Chondrocyte (in vitro differentiated cells): ENCODE measurements at places on chromosomes 2 and 18. TPM values are rescaled to one million over a fixed set of nuclear protein-coding genes. Genes with fewer than 3 reads are reported as not detected.
A peak's percentile ranks its signal among the peaks of the same experiment; 100 is the strongest.

GRCh38 chr2:175234650-175235049, 53.1 kb upstream of the ATP5MC3 start:
- peaks cover 2% of the 10 kb centered on the region for H3K36me3 ChIP-seq
- no peak overlapping the region for H3K4me3 ChIP-seq
- no peak overlapping the region for H3K27ac ChIP-seq
- peaks cover 3% of the 10 kb centered on the region for H3K4me1 ChIP-seq

DNA sequence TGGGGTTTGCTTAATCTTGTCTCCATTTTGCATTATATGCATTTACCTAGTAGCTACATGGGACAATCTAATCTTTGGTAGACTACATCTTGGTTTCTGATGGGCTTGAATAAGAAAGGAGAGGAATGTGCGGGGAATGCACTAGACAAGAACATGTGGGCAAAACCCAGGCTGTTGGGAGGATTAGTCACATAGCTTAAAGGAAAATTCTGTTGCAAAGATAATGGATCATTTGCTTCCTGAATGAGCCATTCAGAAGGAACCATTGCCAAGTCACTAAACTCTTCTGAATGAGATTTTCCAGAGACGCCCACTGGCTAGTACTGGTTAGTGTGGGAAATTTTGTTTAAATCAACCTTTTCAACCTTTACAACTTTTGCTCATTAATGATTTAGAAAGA, 84.8 kb downstream of the OSBPL6 start:
- H3K36me3 ChIP-seq: no peaks in the 10 kb centered on the region
- H3K4me1 ChIP-seq: peaks cover 32% of the 10 kb centered on the region

DNA sequence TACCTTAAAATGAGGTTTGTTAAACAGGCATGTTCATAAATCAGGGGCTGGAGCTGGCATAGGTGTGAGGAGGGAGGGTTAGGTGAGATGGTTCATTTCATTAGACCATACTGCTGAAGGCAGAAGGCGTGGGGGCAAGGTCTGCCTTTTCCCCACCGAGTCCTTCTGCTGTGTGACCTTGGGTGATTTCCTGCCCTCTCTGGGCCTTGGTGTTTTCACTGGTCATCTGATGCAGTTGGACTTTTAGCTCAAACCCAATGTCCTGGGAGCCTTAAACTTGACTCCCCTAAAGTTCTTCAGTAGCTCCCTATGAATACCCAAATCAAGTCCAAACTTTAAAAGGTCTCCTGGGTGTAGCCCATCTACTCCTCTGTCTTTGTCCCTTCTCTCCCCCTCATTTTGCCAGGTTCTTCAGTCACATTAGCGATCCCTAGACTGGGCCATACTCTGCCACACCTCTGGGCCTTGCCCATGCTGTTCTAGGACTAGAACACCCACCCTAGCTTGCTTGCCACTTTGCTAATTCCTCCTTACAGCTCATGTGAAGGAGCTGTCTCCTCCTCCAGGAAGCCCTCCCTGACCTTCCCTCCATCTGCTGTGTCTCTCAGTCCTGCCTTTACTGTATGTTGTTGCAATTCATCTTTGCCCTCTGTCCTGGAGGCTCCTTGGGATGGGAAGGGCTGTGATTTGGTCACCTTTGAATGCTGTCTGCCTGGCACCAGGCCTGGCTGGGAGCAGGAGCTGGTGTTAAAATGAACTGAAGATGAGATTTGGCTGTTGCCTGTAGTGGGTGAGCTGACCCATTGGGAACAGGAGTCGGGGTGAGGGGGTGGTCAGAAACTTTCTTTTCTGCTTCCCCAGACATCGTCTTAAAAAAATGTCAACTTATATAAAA, 85.4 kb upstream of the HS6ST1 start:
- H3K4me1 ChIP-seq: peaks cover 13% of the 10 kb centered on the region
- no peak overlapping the region for H3K4me3 ChIP-seq
- no peaks in the 10 kb centered on the region for H3K36me3 ChIP-seq
- DNase-seq: no peak

GRCh38 chr18:28041366-28041765, 135.6 kb downstream of the CDH2 start:
- H3K36me3 ChIP-seq: peaks cover 1% of the 10 kb centered on the region
- H3K4me3 ChIP-seq: no peak overlapping the region
- peak overlapping the region; percentile 87 for H3K27ac ChIP-seq

DNA sequence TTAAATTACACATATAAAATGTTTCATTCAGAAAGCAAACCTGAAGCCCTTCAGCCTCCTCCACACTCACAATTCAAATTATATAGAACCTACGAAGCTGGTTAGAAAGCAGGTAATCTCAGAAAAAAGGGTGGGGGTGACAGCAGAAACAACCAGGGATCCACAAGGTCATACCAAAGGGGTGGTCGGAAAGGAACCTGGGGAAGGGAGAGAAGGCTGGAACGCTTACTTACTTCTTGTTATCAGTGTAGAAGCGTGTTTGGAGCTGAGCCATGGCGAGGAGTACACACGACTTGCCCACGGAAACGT, 316 bp downstream of the WDR12 start:
- H3K27me3 ChIP-seq: no peaks in the 10 kb centered on the region
- H3K4me1 ChIP-seq: peaks cover 24% of the 10 kb centered on the region
- H3K36me3 ChIP-seq: no peaks in the 10 kb centered on the region

DNA sequence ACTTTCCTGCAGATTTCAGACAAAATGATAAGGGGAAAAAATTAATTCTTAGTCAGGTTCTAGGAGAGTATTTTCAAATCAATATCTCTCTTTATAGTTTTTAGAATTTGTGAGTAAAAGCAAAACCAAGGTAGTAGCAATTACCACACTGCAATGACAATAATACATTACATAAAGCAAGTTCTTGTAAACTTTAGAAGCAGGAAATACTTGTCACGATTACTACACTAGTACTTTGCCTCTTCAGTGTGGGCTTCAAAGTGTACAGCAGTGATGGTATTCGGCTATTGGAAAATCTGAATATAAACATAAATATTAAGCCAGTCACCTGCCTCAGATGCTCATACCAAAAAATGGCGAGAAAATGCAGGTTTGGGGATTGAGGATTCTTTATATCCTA, 81.0 kb downstream of the ALPK2 start:
- H3K27ac ChIP-seq: no peak overlapping the region
- peaks cover 5% of the 10 kb centered on the region for H3K36me3 ChIP-seq
- peaks cover 61% of the 10 kb centered on the region for H3K4me1 ChIP-seq
- no peaks in the 10 kb centered on the region for H3K27me3 ChIP-seq
- DNase-seq: no peak

DNA sequence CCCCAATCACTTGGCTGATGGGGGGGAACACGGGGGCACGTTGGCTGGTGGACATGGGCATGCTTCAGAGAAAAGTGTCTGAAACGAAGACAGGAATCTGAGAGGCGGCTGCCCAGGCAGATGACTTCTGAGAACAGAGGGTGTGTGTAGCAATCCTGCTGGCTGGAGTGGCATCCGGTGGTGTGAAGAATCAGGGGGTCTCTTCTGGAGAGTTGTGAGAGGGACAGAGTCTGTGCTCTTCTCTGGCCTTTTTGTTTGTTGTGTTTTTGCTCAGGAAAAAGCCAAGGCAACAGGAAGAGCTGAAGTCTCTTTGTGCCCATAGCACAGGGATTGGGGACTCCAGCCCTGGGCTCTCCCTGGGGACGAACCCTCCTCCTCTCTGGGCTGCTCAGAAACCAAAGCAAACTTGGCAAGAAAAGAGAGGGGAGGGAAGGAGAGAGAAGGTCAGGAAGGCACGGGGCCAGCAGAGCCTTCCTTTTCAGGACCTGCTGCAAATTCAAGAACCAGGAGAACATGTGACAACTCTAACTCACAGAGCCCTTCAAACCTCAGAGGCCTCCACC, 97.0 kb upstream of the SMAD2 start:
- H3K36me3 ChIP-seq: no peaks in the 10 kb centered on the region
- peak overlapping the region; percentile 84 for H3K27ac ChIP-seq
- H3K27me3 ChIP-seq: peaks cover 2% of the 10 kb centered on the region

DNA sequence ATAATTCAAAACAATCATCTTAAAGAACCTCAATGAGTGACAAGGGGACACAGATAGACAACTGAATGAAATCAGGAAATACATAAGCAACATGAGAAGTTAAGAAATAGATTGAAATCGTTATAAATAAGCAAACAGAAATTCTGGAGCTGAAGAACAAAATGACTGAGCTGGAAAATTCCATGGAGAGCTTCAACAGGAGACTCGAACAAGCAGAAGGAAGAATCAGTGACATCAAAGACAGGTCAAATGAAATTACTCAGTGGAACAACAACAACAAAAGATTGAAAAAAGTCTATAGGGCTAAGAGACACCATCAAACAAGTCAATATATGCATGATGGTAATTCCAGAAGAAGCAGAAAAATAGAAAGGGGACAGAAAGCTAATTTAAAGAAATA, 89.5 kb upstream of the ALKAL2 start:
- H3K4me3 ChIP-seq: no peak overlapping the region
- no peak overlapping the region for H3K27ac ChIP-seq
- peaks cover 24% of the 10 kb centered on the region for H3K4me1 ChIP-seq
- peaks cover 11% of the 10 kb centered on the region for H3K36me3 ChIP-seq
- no peak for DNase-seq

GRCh38 chr2:105279126-105279525, 37.6 kb downstream of the GPR45 start:
- H3K27ac ChIP-seq: no peak overlapping the region
- H3K4me3 ChIP-seq: no peak overlapping the region
- H3K36me3 ChIP-seq: peaks cover 29% of the 10 kb centered on the region

DNA sequence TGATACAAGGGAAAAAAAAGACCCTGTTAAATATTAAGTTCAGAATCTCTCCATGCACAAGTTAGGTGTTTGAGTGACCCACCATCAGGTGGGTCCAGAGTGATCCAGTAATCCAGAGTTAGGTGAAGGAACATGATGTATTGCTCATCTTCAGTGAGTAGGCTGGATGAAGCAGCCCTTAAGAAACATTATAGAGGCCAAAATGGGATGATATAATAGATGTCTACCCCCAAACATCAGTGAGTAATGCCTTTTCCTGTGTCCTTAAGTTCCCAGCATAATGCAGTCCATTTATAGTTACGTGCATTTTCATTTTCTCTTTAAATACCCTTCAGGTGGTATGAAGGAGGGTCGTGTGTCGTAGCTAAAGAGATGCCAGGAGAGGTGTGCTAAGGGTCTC, 89.6 kb downstream of the MAP4K4 start:
- H3K4me1 ChIP-seq: peaks cover 66% of the 10 kb centered on the region
- no peak overlapping the region for H3K27ac ChIP-seq
- no peak for DNase-seq
- no peak overlapping the region for H3K4me3 ChIP-seq

- H3K4me3 ChIP-seq: no peak overlapping the region
- no peak overlapping the region for H3K27ac ChIP-seq
- no peak for DNase-seq
- no peaks in the 10 kb centered on the region for H3K36me3 ChIP-seq
- H3K4me1 ChIP-seq: peaks cover 16% of the 10 kb centered on the region
Observed at GRCh38 chr18:77203071-77203470, 46.6 kb upstream of the GALR1 start.

GRCh38 chr18:34023471-34023870, 201.2 kb downstream of the NOL4 start:
- no peak for DNase-seq
- H3K27ac ChIP-seq: no peak overlapping the region
- peaks cover 9% of the 10 kb centered on the region for H3K27me3 ChIP-seq
- no peaks in the 10 kb centered on the region for H3K36me3 ChIP-seq
- H3K4me3 ChIP-seq: no peak overlapping the region

DNA sequence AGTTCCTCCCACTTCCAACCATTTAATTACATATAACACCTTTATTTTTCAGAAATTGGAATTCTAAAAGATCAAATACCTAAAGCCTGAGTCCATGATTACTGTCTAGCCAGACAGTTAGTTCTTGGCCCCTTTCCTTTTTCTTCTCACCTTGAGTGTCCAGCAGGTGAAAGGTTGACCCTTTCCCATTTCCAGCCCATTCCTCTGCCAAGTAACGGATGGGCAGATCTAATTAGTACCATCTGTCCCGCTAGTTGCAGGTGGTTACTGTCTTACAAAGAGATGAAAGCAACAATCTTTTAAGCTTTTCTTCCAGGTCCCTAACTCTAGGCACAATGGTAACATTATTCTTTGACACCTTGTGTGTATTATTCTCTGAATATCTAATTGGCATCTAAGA, 506.7 kb downstream of the ARHGAP15 start:
- no peaks in the 10 kb centered on the region for H3K27me3 ChIP-seq
- no peaks in the 10 kb centered on the region for H3K36me3 ChIP-seq
- peaks cover 4% of the 10 kb centered on the region for H3K4me1 ChIP-seq

Gene PSMA8
- not detected in 3 replicates for total RNA-seq

Gene PREPL
- 56.0 to 71.7 TPM (median 60.0 TPM) in 3 replicates for total RNA-seq

Gene PROKR1
- total RNA-seq: not detected in 3 replicates

Gene SRBD1
- total RNA-seq: 9.9 to 14.7 TPM (median 11.2 TPM) in 3 replicates

Gene GPBAR1
- 0.10 to 0.26 TPM (median 0.22 TPM) in 3 replicates for total RNA-seq
